Lung microvascular endothelial cell (primary cell): ENCODE measurements at places on chromosomes 12 and 14. TPM values are rescaled to one million over a fixed set of nuclear protein-coding genes. Genes with fewer than 3 reads are reported as not detected.

DNA sequence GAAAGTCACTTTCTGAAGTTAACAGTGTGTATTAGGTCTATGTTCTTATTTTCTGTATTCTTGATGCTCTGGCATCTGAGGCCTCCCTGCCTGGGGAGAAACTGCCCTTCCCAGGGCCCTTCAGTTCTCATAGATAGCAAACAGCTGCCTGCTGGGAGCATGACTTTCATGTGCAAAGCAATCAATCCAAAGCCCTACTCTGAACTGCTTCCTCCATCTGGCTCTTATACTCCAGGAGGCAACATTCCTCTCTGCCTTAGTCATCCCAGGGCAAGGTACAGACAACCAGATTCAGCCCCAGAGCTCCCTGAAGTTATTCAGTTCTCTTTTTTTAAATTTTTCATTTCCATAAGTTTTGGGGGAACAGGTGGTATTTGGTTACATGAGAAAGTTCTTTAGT lies 41.7 kb upstream of the RIN3 start:
- no peak for DNase-seq

Gene CACNA2D4
- 0.22 TPM in 1 of 2 replicates, not detected in the other for total RNA-seq

DNA sequence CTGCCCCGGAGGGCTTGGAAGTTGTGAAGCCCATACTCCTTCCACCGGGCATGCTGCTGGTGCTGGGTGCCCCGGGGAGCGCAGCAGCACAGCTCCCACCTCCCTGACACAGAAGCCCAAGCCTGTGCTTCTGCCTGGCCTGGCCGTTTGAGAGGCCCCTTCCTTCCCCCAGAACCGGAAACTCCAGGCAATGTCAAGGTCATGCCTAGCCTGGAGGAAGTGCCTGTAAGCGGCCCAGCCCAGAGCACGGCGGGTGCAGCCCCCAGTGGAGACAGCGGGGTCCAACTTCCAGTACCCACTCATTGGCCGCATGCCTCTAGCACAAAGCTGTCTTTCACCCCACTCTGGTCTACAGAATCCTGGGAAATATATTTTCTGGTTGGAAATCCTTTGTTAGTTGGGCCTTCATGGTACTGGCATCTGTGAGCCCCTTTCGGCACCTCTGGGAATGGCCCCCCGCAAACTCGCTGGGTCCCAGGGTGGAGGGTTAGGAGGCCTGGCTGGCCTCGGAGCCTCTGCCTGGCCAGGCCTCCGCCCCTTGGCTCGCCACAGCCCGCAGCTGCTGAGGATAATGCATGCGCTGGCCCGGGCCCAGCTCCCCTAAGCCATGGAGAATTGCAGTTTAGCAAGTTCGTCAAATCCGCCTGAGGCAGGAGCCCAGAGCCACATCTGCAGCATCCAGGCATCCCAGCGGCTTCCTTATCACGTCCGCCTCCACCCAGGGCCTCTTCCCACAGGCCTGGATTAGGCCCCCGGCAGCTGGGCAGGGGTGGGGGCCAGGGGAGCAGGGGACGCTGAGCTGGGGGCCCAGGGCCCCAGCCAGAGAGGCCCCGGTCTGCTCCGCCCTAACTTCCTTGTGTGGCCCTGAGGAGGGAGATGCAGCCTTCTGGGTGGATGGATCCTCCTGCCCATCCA lies 48.9 kb upstream of the DLK1 start:
- peak; percentile 51 for DNase-seq

GRCh38 chr14:58705066-58705465 lies 67.3 kb downstream of the DACT1 start:
- DNase-seq, result no peak

GRCh38 chr12:59735231-59735630 lies 139.4 kb downstream of the SLC16A7 start:
- no peak for DNase-seq

DNA sequence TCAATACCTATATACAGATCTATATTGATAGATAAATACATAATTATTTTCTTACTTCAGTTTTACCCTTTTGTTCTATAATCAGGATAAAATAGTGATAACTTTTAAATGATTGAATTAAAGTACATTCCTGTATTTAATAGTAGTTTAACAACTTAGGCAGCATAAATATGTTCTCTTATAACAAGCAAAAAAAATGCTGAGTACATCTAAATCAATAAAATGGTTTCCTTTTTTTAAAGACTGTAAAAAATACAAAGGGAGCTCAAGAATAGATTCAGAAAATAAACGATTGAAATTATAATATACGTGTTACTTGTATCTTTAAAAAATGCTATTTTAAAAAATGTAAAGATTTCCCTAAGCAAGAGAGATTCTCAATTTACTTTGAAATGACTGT lies 393.7 kb upstream of the TMEM132C start:
- DNase-seq, result no peak

DNA sequence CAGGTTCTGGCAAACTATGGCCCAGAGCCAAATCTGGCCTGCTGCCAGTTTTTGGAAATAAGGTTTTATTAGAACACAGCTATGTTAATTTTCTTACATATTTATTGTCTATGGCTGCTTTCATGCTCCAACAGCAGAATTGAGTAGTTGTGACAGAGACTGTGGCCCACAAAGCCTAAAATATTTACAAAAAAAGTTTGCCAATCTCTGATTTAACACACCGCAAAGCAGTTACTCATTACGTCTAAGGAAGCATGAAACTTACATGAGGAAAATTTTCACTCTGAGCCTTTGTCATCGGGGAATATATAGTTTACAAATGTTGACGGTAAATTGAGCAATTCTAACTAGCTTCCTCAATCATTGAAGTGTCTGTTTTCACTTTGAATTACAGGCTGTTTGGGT lies 96.5 kb downstream of the UNC79 start:
- no peak for DNase-seq

DNA sequence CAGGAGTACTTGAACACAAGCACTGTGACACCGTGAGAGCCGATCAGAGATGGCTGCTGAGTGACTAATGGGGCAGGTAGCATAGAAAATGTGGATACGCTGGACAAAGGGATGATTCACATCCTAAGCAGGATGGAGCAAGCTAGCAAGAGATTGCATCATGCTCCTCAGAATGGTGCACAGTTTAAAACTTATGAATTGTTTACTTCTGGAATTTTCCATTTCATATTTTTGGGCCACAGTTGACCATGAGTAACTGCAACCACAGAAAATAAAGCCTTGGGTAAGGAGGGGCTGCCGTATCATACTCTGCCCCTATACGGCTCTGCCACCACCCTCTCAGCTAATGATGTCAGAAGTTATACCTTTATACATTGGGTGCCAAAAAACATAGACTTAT lies 23.3 kb upstream of the MARK3 start:
- DNase-seq, result peak; percentile 88

DNA sequence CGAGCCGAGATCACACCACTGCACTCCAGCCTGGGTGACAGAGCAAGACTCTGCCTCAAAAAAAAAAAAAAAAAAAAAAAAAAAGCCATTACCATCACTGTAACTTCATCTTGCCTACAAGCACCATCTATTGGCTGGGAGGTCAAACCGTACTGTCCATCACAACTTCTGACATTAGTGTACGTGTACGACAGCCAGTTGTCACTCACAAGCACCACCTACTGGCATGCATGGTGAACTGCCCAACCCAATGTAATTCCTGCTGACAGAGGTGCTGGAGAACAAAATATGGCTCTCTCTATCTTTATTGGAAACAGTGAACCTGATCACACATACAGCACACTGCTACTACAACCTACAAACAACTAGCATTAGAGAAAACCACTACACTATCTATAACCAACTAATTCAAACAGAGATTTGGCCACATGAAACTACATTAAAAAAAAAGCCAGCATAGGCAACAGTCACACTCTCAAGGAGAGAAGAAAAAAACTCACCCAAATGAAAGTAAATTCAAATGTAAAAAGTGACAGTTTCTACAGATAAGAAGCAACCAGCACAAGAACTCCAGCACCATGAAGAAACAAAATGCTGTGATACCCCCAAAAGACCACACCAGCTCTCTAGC lies 82.3 kb downstream of the PUS7L start:
- peak; percentile 48 for DNase-seq

- no peak for DNase-seq
Measured at GRCh38 chr14:102764220-102764671, 13.0 kb upstream of the TRAF3 start.

- DNase-seq, result no peak
Measured at GRCh38 chr12:67122584-67122983, 146.6 kb upstream of the CAND1 start.

DNA sequence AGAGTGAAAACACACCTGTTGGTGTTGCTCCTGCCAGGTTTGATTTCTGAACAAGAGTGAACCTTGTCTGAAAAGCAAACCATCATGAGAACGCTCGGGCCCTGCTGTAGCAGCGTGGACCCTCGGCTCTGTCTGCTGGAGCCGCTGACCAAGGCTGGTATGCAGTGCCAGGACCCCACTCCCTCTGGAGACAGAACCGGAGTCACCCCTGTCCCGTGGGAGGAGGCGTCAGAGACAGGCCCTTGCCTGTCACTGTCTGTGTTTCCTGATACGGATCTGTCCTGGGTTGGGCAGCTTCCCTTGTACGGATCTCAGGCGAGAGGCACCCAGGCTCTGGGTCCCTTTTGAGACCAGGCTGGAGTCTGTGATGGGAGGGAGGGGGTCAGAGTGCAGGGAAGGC lies 111.6 kb downstream of the ADGRD1 start:
- DNase-seq, result no peak

- DNase-seq, result no peak
Measured at GRCh38 chr14:22112004-22112403, 438.4 kb upstream of the OR4E1 start.

Gene SLC17A8
- total RNA-seq, result not detected in 2 replicates

- no peak for DNase-seq
Measured at GRCh38 chr14:88392609-88393008, 7.2 kb downstream of the SPATA7 start.

DNA sequence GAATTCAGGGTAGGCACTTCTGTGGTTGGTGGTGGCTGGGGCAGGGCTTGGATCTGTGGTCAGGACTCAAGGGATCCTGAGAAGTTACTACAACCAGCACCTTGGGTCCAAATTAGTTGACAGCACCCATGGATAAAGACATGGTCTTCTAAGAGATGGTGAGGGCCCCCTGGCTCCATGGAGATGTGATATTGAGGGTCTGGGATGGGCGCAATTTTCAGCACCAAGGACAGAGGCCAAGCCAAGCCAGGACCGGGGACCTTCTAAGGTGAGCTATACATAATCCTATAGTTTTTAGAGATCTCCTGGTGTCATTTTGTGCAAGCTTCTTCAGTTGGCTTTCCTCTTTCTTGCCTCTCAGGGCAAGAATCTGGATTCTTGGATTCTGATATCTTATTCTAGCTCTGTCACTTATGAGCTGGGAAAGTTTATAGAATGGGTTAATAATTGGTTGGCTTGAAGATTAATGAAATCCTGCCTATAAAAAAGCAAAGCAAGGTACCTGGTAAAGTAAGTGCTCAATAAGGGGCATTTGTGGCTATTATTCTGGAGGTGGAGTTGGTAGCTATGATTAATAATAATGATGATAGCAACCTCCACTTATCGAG lies 130.1 kb upstream of the LHX5 start:
- no peak for DNase-seq

Gene RFX4
- not detected in 2 replicates for total RNA-seq

Gene DAO
- not detected in 2 replicates for total RNA-seq

DNA sequence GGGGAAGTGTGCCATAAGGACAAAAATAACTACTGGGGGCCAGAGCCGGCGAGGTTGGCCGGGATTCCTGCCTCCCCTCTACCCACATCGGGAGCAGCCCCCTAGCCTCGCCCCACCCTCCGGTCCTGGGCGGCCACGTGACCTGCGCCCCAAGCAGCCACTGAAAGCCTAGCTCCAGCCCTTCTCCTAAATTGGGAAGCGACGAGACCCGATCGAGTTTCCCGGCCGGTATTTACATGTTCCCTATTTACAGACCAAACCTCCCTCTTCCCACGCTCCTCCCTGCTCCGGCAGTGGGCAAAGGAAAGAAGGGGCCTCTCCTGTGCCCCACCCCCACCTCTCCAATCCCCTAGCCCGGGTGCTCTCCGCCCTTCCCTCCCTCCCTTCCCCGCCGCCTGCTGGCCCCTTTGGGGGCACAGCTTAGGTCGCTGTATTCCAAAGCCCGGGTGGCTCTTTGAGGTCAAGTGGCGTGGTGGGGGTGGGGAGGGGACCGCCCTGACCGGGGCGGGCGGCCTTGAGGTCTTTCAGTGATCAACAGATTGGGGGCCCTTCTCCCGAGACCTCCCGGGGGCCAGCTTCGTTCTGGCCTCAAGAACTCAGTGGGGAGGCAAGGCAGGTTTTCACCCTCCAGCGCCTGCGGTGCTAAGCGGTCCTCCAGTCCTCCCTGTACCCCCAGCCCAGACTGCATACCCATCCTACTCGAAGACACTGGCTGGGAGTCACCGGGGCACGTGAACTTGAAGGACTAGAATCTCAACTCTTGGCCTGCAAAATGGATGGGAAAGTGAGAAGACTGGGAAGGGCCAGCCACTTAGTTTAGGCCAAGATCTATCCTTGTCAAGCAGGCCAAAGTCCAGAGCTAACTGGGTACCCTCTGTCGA lies 6.3 kb upstream of the CTDSP2 start:
- DNase-seq, result no peak

DNA sequence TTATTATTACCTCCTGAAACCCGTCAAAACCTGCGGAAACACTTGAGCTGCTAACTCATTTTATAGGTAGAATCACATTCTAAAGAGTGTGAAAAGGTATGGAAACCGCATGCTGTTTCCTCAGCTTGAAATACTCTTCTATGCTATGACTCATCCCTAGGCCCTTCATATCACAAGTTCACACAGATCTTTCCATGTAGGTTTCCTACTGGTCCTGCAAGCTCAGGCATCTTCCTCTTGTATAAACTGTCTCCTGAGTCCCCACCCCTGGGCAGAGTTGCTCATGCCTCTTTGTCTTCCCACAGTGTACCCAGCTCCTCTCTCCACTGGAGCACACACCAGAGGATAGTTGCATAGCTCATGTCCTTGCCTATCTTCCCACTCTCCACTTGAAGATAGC lies 84.7 kb downstream of the CMAS start:
- no peak for DNase-seq

- DNase-seq, result no peak
Measured at GRCh38 chr12:45124485-45125155, 73.7 kb upstream of the DBX2 start.

GRCh38 chr14:71583194-71583593 lies 349.0 kb upstream of the RGS6 start:
- DNase-seq, result no peak

DNA sequence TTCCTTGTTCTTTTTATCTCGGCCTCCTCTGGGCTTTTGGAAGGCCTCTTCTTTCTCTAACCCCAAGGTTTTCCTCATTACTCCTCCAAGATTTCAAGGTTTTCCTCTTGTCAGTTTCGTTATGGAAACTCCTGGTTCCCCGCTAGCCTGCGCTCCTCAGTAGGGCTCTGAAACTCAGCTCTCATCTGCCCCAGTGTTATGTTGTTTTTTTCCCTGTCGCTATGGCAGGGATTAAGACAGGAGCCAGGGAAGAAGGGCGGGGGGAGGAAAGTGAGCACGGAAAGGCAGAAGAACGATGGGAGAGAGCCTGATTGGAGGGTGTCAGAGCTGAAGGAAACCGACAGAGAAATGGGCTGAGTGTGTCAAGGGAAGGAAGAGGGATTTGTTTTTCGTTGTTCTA lies 26.5 kb upstream of the JDP2 start:
- DNase-seq, result no peak

DNA sequence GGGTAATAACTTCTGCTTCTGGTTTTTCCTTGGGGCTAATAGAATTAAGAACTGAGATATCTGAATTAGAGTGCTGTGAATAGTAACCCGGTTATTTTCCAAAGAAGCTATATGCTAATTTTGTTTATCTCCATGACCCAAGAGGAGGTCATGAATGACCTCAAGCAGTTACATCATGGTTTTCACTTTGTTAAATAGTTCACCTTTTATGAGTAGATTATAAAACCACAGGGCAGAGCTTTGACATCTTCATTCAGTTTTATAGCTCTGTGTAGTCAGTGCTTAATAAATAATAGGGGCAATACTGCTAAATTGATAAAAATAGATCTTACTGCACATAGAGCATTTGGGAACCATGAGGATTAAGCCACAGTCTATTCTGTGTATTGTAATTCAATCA lies 462.2 kb downstream of the LRIG3 start:
- no peak for DNase-seq
